CD4-positive, alpha-beta T cell treated with Interleukin-2 at 100 ng/mL for 4 hours (primary cell): ENCODE measurements at places on chromosomes 1 and 21.
A peak's percentile ranks its signal among the peaks of the same experiment; 100 is the strongest.

- no peak for DNase-seq
These were observed 5.7 kb downstream of the HAPLN2 start for GRCh38 chr1:156624814-156625435.

GRCh38 chr21:45979141-45979631 lies 2.4 kb upstream of the COL6A1 start:
- DNase-seq = no peak

DNA sequence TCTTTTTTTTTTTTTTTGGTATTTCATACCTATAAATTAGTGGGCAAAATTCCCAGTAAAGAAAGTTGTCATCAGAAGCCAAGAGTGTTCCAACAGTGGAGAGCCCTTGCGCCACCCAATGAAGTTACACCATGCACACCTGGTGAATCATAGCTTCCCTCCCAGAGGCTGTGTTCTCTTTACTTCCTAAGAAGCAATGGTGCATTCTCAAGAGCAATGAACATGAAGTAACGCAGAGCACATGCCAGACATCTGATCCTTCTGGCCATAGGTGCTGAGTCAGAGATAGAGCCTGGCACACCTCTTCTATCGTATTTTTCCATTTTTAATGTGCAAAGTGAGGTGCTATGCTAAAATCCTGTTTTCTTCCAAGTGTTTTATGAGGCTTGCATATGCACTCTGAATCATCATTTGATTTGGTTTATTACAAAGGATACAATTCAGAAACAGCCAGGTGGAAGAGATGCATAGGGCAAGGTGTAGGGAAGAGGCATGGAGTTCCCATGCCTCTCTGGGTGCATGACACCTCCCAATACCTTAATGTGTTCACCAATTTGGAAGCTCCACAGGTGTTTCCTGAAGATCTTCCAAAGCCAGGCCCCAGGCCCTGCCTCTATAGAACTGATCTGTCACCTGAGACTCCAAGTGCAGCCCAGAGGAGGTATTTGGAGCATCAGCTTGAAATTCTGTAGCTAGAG lies 408.0 kb downstream of the SIPA1L2 start:
- no peak for DNase-seq

- DNase-seq = no peak
These were observed 20.5 kb upstream of the ARTN start for GRCh38 chr1:43913051-43913501.

- no peak for DNase-seq
These were observed 33.6 kb upstream of the ADARB1 start for GRCh38 chr21:45040739-45041138.

DNA sequence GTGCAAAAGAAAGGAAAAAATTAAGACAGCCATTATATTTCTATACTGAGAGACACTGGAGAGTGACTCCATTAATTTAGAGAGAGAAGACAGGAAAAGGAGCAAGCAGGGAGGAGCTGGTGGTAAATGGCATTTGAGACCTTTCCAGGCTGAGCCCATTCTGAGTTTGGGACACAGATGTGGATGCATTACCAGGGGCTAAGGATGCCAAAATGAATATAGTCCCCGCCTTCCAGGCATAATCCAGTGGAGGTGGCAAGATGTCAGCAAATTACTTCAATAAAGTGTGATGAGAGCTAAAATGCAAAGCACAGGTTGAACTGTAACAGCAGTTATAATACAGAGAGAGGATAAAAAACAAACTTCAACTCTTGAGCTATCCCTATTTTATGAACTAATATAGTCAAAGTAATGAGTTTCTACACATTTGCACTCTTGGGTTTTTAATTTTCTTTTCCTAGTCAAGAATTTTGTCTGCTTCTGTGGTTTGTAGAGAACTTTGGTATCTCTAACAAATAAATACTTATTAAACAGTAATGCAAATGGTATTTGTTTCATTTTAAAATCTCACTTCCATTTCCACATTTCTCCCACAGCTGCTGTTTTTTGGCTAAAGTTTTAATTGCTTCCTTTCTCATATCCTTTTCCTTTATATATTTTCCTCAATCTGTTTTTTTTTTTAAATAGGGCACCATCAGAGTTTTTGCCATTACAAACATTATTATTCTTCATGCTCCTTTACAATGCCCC lies 228.2 kb upstream of the KCNK2 start:
- no peak for DNase-seq

DNA sequence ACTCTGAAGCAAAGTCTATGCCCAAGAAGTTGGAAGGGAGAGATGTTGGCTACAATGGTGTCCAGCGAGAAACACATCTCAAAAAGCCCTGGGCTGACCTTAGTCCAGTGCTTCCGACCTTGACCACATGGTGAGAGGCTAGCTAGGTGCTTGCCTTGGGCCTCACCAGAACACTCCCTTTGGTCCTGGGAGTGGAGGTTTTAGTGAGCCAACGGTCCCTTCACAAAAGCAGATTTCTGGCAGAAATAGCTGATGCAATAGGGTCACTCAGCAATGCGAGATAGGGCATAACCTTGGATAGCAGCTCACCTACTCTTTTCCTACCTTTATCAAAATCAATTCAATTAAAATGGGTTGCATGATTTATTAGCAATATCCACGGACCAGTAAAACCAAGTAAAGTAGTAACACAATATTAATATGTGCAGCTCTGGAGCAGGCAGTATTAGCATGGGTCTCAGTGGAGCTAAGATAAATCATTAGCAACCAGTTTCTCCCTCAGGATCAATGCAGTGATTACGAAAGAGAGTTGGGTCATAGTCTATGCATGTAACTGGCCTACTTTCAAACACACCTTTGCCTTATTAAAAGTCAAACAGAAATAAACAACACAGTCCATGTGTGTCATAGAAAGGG lies 1.9 kb downstream of the SLC30A10 start:
- no peak for DNase-seq

GRCh38 chr21:39314143-39315027 lies 953 bp upstream of the BRWD1 start:
- DNase-seq = peak; percentile 35

GRCh38 chr1:21734526-21734925 lies 48.4 kb downstream of the USP48 start:
- DNase-seq = no peak

DNA sequence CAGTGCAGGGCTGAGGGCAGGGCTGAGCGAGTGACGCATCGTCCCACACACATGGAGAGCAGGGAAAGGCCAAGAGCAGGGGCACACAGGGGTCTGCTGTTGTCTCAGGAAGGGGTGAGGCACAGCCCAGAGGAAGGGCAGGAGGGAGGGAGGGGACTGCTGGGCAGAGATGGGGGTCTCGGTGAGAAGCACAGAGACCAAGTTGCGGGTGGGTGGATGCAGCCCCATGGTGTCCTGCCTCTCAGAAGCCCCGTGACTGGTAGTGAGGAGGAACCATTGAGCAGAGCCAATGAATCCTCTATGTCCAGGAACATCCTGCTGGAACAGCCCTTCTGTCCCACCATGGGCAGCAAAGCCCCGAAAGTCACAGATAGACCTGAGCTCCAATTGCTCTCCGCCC lies 17.8 kb downstream of the C1orf198 start:
- no peak for DNase-seq

GRCh38 chr21:38424305-38425019 lies 73.8 kb downstream of the ERG start:
- DNase-seq = no peak

- no peak for DNase-seq
These were observed 58.9 kb upstream of the CTTNBP2NL start for GRCh38 chr1:112337028-112337531.

DNA sequence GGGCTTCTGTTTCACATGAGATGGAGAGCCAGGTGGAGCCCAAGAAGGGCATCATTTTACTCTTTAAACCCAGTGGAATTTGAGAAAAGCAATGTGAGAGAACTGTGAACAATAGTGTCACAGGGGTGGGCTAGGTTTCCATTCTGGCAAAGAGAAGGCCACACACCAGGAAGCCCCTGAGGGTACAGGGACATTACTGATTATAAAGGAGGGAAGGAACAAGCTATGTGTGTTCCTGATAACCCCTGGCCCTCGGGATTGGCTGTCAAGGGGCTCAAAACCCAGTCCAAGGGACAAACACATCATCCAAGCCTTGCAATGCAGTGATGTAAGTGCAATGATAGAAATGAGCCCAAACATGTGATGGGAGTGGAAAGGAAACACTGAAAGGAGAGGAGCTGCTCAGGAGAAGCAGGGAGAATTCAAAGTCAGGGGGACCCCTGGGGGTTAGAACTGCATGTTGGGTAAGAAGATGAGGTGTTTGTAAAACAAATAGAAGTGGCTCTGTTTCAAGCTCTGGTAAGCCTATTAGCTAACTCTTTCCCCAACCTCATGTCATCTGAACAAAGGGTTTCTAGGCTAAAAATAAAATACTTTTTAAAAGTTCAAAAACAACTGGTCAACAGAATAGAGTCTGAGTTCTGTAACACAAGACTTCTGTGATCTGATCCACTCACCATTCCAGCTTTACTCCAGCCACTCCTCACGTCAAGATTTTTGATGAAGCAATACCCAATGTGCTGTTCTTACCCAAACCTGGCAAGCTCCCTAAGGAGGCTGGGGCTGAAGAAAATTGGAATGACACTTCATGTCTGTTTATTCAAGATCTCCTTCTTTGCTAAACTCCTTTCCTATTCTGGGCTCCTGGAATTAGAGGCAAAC lies 51.1 kb upstream of the IL12RB2 start:
- no peak for DNase-seq

DNA sequence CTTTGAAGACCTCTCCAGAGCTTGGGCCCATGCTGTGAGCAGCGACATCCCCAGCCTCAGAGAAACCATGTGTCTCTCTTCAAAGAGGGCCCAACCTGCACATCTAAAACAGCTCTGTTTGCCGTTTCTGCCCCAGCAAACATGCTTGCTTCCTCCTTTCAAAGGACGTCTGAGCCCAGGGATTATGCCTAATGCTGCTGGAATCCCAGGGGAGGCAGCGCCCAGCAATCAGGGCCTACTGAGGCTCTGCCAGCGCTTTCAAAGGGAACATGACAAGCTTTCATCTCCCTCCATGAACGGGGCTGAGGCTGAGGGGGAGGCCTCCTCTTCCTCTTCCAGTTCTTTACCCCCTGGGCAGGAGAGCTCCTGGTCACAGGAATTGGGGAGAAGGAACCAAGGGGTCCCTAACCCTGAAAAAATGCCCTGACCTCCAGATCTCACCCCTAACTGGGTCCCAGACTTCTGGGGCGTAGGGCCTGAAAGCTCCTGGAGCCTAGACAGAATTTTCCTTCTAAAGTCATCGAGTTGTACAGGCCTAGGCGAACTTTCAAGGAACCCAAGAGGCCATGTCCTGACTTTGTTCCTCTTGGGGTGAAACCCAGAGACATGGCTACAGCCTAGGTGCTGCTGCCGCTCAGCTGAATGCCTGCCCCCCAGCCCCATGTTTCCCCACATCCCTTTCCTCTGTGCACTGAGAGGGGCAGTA lies 13.4 kb upstream of the ASCL5 start:
- DNase-seq = no peak

DNA sequence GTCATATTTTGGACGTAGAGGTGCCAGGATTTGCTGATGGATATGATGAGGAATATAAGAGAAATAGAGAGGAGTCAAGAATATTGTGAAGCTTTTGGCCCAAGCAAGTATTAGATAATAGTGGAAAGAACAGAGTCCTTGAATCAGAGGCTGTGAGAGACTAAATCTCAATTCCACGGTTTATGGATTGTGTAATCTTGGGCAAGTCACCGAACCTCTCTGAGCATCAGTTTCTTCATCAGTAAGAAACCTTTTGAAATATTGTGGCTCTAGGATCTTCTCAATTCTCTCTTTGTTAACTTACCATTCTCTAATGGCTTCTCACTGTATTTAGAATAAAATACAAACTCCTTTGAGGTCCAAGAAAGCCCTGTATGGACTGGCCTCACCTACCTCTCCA lies 77.6 kb downstream of the RPS6KA1 start:
- DNase-seq = no peak

DNA sequence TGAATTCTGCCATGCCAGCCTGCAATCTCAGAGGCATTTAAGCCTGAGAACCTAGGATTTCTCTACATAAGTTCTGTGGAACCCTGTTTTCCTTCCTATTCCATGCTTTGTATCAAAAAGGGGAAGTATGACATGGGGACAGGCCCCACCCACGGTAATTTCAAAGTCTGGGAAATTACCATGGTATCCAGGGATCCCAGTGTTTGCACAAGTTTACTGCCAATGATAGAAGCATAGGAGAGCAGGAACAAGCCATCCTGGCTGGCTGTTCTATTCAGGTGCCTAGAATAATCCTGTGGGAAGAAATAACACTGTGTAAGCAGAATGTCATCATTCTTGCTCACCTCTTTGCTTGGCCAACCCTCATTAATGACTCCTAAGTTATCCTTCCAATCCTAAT lies 53.8 kb upstream of the ATP1B1 start:
- no peak for DNase-seq

GRCh38 chr21:41777951-41778815 lies 11.3 kb upstream of the RIPK4 start:
- no peak for DNase-seq

- no peak for DNase-seq
These were observed 94.7 kb downstream of the DISP1 start for GRCh38 chr1:222909586-222909985.

DNA sequence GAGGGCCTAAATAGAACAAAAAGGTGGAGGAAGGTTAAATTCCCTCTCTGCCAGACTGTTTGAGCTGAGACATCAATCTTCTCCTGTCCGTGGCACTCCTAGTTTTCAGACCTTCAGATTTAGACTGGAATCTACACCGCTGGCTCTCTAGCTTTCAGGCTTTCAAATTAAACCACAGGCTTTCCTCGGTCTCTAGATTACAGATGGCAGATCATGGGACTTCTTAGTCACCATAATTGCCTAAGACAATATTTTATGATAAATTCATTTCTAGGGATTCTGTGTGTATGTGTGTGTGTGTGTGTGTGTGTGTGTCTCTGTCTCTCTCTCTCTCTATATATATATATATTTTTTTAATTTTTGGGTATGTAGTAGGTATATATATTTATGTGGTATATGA lies 428.7 kb downstream of the PLA2G4A start:
- no peak for DNase-seq

DNA sequence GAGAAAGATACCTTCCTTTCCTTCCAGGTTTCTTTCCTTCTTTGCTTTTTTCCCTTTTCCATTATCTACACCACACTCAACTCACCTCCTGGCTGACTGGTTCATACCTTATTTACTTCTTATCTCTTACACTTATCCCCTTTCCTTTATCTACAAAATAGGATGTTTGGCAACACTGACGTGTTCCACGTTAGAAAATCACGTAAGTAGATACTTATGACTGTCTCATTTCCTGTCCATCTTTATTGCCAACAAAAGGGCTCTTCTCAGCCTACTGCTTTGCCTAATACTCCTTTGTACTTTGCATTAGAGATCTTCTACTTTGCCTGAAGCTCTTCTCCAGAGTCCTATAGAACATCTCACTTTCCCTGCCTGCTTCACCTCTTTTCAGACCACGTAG lies 25.1 kb downstream of the SYNJ1 start:
- DNase-seq = no peak

DNA sequence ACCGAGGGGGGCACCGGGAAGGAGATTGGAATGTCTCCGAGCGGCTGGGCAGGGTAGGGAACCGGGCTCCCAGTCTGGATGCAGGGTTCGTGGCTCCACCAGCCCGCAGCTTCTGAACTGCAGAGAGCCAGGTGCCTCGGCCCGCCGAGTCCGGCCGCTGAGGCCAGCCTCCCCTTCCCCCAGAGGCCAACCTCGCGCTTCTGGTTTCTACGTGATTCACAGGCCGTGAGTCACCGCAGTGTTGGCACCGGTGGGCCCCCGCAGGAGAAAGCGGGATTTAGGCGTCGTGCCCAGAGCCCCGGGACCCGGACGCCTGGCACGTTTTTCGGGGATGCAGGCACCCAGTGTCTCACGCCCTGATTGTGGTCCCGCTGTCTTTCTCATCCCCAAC lies 458 bp downstream of the CRABP2 start:
- DNase-seq = peak; percentile 21
